Islet precursor cell (in vitro differentiated cells): ENCODE measurements at places on chromosomes 4 and X.
A peak's percentile ranks its signal among the peaks of the same experiment; 100 is the strongest.

DNA sequence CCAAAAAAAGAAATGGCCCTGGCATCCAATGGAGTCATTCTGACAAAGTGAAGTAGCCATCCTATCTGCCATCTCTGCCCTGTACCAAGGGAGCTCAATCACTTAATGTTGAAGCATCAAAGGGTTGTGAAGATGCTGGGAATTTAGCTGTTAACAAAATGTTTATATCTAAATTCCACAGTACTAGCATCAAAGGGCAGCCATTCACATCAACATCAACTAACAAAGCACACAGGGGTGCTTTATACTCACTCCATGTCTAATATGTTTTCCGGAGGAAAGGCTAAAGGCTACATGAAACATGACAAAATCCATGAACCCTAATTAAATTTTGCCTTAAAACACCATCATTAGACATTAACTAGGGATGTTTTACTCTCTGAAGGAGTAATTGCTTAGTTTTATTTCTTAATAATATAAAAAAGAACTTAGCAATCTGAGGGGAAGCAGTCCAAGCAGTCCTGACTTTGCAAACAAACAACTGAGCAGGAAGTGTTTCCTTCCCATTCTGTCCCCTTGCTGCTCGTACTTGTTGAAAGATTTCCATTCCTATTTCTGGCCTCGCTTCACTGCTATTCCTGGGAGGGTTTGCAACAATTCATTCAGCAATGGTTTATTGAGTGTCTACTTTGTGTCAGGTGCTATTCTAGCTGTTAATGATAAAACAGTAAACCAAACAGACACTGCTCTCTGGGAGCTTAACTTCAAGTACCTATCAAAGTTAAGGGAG is 208.6 kb upstream of the SLC7A11 start:
- DNase-seq, result no peak

DNA sequence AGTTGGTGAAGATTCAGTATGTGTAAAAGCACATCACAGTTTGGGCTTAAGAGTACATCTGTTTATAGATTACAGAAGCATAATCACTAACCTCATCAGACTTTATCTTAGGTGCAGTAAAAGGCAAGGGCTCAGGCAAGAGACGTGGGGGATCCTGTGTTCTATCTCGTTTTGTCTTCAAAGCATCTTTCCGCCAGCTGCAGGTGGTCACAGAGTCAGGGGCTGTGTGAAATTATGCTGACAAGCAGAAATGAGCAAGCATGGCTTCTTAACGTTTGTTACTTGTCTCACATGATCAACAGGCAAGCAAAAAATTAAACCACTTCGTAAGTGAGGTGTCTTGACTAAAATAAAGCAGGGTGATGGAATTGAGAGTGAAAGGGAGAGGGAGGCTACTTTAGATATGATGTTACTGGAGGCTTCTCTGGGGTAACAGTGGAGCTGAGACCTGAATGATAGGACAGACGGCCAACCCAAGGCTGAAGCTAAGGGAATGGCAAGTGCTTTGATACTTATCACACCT is 1.4 kb upstream of the TEC start:
- no peak for DNase-seq

DNA sequence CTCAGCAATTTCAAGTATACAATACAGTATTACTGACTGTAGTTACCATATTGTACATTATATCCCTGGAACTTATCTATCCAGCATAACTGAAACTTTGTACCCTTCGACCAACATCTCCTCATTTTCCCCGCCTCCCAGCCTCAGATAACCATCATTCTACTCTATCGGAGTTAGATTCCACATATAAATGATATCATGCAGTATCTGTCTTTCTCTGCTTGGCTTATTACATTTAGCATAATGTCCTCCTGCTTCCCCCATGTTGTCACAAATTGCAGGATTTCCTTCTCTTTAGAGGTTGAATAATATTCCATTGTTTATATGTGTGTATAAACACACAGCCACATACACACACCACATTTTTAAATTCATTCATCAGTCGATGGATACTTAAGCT is 218.1 kb downstream of the MAML3 start:
- DNase-seq, result no peak

DNA sequence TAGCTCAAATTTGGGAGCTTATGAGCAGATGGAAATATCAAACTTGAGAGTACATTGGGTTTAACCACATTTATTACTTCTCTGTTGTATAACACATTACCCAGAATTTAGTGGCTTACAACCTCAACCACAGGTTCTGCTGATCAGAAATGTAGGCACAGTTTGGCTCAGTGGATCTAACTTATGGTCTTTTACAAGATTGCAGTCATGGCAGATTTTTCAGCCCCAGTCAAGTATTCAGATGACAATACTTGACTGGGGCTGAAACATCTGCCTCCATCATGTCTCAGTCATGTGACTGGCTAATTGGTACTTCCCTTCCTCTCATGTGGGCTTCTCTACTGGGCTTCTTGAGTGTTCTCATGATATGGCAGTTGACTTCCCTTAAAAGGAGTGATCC is 44.0 kb upstream of the ADAD1 start:
- no peak for DNase-seq

GRCh38 chr4:41432881-41433280 is 105.1 kb upstream of the LIMCH1 start:
- DNase-seq, result no peak

- peak; percentile 72 for DNase-seq
Measured at GRCh38 chr4:89661173-89661899, 175.6 kb downstream of the SNCA start.

GRCh38 chr4:125986307-125986706 is 671.6 kb downstream of the FAT4 start:
- DNase-seq, result no peak
